ENCODE measurements at places on chromosomes 7 and 10. TPM values are rescaled to one million over a fixed set of nuclear protein-coding genes. Genes with fewer than 3 reads are reported as not detected.

PRF1 gene
- total RNA-seq: 46.9 TPM

- H3K4me1 ChIP-seq: peaks cover 10% of the 10 kb centered on the region
- peaks cover 46% of the 10 kb centered on the region for H3K36me3 ChIP-seq
- H3K4me3 ChIP-seq: no peak overlapping the region
- DNase-seq: no peak
These were observed 85.0 kb downstream of the ANKRD61 start for GRCh38 chr7:6116211-6116610.

DNA sequence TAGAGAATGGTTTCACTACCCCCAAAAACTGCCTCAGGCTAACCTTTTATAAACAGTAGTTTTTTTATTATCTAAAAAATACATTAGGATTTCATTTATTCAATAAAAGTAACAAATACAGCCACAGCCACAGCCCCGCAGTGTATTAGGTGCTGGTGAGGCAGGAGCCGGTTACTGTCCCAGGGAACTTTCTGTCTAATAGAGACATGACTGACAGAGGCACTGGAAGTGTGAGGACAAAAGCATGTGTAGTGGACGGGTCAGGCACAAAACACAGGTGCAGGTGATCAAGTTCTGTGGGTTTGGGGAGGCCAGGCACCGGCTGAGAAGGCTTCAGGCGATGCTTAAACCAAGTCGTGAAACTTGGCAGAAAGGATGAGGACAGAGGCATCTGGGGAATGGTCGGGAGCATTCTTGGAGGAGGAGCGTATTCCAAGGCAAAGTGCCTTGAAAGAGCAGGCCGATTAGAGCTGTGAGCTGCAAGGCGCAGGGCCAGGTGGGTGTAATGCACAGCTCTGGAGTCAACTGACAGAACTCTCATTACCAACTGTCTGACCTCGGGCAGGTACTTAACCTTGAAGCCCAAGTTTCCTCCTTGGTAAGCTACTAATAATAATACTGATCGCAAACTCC lies 138.2 kb downstream of the USP6NL start:
- no peaks in the 10 kb centered on the region for H3K4me1 ChIP-seq
- H3K4me3 ChIP-seq: no peak overlapping the region
- H3K27me3 ChIP-seq: no peaks in the 10 kb centered on the region
- H3K36me3 ChIP-seq: peaks cover 2% of the 10 kb centered on the region
- no peak for DNase-seq

GRCh38 chr7:18239212-18239611 lies 211.6 kb upstream of the PRPS1L1 start:
- no peaks in the 10 kb centered on the region for H3K36me3 ChIP-seq
- H3K27ac ChIP-seq: no peak overlapping the region
- H3K27me3 ChIP-seq: no peaks in the 10 kb centered on the region
- no peaks in the 10 kb centered on the region for H3K4me1 ChIP-seq

DNA sequence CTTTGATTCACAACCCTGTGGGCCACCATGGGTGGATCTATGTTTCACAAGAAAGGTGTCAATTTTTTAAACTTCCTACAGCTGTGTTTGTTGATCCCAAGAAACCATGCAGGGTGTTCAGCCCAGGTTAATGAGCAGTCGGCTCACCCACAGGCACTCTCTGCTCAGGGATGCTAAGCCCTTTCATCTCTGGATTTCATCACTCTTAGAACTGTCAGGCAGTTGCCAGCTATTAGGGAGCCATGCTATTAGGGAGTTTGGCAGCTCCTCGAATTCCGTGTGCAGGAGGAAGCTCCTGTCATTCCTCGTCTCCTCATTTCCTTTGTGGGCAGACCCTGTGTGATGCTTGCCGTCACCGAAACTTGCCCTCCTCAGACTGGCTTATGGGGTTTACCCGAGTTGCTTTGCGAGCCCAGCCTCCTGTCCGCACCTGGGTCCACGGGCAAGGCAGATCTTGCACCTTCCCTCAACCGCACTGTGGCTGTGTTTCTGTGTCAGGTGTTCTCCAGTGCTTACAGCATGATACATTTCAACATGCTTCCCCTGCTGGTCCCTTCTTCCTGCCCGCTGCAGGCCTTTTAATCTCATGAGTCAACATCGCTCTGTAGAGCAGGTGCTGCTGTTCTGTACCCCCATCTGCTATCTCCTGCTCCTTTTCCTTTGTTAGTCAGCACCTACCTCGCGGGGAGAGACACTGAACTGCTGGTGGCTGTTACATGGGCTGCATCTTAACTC lies 509.8 kb downstream of the SUGCT start:
- peaks cover 5% of the 10 kb centered on the region for H3K27me3 ChIP-seq
- H3K36me3 ChIP-seq: no peaks in the 10 kb centered on the region
- peak; percentile 18 for DNase-seq
- peaks cover 7% of the 10 kb centered on the region for H3K4me1 ChIP-seq

- H3K27me3 ChIP-seq: peaks cover 39% of the 10 kb centered on the region
- no peak overlapping the region for H3K4me3 ChIP-seq
- H3K27ac ChIP-seq: no peak overlapping the region
- H3K4me1 ChIP-seq: no peaks in the 10 kb centered on the region
- DNase-seq: no peak
These were observed 41.1 kb upstream of the CNPY1 start for GRCh38 chr7:155587486-155587885.

DNA sequence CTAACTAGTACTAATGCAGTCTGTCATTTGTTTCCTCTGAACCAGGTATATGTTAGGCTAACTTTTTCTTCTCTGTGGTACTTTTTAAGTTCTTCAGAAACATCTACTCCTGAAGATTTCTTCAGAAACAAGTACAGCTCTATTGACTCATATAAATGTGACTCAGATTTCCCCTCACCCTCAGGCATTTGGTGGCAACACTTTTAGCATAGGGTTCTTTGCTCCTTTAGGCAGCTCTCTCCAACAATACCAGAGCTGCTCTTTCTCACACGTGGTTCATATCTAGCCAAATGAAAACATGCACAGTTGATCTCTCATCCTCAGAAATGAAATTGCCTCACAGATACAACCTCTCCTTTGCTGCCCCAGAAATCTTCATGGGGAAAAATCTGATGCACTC lies 939.8 kb downstream of the SORCS1 start:
- H3K27me3 ChIP-seq: no peaks in the 10 kb centered on the region
- H3K27ac ChIP-seq: no peak overlapping the region
- no peak for DNase-seq
- H3K4me3 ChIP-seq: no peak overlapping the region
- H3K36me3 ChIP-seq: no peaks in the 10 kb centered on the region

GRCh38 chr10:128922172-128922571 lies 544.9 kb upstream of the MGMT start:
- no peaks in the 10 kb centered on the region for H3K4me1 ChIP-seq
- no peak overlapping the region for H3K4me3 ChIP-seq
- no peaks in the 10 kb centered on the region for H3K36me3 ChIP-seq
- H3K27me3 ChIP-seq: peaks cover 11% of the 10 kb centered on the region
- H3K27ac ChIP-seq: no peak overlapping the region
